ENCODE measurements at places on chromosomes 1 and 21. TPM values are rescaled to one million over a fixed set of nuclear protein-coding genes. Genes with fewer than 3 reads are reported as not detected.

The KIAA0040 gene
- 6.7 TPM for total RNA-seq

The FAM167B gene
- 4.3 TPM for total RNA-seq

The TMCO1 gene
- 59.5 TPM for total RNA-seq

The CRP gene
- 1.5 TPM for total RNA-seq

The DOP1B gene
- total RNA-seq = 9.6 TPM

The KRTAP12-2 gene
- not detected for total RNA-seq

The RGS5 gene
- 44.2 TPM for total RNA-seq

The THRAP3 gene
- 92.8 TPM for total RNA-seq

The ATP1A2 gene
- 28.2 TPM for total RNA-seq

The KPNA6 gene
- 49.2 TPM for total RNA-seq

The CCDC185 gene
- not detected for total RNA-seq

The AMY1A gene
- 13.3 TPM for total RNA-seq

Data from ovary (tissue), 10 donors.